ENCODE measurements at places on chromosomes 3 and 15.

DNA sequence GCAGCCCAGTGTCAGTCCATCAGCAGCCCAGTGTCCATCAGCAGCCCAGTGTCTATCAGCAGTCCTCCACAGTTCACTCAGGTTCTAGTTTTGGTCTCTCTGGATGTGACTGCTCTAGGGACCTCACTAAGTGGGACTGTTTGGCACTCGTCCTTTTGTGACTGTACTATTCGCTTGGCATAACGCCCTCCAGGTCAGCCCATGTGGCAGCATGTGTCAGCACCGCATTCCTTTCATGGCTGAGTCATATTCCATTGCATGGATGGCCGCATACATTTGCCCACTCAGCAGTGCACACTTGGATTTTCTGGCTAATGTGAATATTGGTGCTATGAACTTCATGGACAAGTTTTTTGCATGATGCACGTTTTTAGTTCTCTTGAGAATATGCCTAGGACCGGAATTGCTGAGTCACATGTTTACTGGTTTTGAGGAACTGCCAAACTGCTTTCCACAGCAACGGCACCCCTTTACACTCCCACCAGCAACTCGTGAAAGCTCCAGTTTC is 16.4 kb downstream of the CHST13 start:
- DNase-seq, result no peak

GRCh38 chr3:10743366-10744097 is 72.5 kb upstream of the SLC6A11 start:
- DNase-seq, result no peak

- DNase-seq, result no peak
Measured at GRCh38 chr3:52205727-52206372, 7.9 kb downstream of the ALAS1 start.

DNA sequence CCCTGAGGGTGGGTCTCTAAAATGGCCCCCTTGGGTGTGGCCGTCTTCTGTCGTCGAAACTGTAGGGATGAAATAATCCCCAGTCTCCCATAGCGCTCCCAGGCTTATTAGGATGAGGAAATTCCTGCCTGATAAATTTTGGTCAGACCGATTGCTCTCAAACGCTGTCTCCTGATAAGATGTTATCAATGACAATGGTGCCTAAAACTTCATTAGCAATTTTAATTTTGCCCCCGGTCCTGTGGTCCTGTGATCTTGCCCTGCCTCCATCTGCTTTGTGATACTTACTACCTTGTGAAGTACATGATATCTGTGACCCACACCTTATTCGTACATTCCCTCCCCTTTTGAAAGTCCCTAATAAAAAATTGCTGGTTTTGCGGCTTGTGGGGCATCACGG is 5.1 kb upstream of the RAB7A start:
- DNase-seq, result no peak

DNA sequence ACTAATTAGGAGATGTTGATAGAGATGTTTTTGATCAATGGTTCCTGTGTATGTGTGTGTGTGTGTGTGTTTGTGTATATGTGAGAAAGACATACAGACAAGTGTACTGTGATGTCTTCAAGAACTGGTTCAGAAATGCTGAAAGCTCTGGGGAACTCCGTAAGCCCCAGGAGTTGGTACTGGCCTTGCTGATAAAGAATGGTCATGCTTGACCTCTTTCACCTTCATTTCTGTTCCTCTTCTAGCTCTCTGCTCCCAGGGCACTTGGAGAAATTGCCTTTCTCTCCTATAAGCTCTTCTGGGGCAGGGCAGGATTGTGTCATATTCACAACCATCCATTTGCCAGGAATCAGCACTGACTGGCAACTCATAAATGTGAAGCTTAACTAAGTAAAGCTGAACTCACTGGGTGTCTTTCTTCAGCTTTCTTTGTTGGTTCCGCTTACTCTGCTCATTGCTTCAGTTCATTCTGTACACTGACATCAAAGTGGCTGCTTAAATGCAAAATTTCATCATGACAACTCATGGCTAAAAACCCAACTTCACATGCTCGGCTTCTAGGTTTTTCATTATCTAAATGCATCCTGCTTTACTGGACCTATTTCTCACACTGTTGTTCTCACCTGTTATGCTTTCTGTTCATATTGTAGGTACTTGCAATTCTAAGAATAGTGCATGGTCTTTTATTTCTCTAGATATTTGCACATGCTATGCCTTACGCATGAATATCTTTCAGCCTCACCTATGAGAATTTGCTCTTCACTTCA is 162.1 kb upstream of the LYSMD4 start:
- DNase-seq, result no peak

DNA sequence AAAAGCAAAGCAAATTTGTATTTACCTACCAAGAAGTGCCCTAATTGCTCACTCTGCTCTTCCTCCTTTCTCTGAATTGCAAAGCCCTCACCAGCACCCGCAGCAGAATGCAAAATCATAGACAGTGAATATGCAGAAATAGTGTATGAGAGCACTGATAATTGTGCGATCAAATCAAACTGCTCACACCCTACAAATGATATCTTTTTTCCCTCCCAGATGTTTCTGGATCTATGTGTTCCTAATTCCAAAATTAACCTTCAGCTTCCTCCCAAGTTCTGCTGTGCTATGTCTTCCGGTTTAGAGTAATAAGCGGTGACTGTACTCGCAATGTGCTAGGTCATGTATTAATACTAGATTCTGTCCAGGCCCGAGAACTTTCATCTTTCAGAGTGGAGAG is 3.4 kb downstream of the GHSR start:
- no peak for DNase-seq

DNA sequence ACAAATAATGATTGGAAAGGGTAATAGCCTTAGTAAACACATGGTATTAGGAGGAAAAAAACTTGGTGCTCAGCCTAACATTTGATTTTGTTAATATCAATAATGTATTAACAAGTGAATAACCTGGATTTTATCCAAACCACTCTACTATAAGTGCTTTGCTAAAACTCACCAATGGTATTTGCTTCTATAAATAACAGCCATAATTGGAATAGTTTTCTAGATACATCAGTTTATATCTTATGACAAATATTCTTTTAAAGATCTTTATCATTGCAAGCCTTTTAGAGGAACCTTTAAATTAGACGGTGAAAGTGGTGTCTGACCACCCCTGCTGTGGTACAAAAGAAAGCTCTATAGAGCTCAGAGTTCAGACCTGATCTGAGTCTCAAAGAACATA is 123.9 kb downstream of the SHOX2 start:
- no peak for DNase-seq

DNA sequence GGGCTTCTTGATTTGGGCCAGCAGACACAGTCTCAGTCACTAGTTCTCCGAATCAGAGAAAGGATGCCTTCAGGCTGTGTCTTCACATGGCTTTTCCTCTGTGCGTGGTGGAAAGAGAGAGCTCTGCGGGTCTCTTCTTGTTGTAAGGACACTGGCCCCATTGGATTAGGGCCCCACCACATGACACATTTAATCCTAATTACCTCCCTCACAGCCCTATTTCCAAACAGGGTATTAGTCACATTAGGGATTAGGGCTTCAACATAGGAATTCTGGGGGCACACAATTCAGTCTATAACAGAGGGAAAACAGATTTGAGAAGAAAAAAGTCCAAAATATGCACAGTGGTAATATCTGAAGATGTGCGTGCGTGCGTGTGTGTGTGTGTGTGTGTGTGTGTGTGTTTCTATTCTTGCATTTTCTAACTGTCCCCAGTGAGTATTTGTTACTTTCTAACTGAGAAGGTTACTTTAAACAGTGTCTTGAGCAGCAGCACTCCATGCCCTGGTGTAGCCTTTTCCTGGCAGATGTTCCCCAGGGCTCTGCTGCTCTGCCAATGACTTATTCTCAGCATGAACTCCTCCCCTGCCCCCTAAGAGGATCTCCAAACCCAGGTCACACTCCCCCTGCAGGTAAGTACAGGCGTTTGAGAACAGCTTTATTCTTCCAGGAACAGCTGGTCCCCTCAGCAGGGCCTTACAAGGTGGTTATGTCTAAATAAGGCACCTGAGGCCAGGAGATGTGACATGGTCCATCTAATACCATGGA is 72.9 kb downstream of the RPL39L start:
- peak; percentile 54 for DNase-seq

GRCh38 chr3:54131890-54132289 is 9.5 kb downstream of the CACNA2D3 start:
- no peak for DNase-seq

DNA sequence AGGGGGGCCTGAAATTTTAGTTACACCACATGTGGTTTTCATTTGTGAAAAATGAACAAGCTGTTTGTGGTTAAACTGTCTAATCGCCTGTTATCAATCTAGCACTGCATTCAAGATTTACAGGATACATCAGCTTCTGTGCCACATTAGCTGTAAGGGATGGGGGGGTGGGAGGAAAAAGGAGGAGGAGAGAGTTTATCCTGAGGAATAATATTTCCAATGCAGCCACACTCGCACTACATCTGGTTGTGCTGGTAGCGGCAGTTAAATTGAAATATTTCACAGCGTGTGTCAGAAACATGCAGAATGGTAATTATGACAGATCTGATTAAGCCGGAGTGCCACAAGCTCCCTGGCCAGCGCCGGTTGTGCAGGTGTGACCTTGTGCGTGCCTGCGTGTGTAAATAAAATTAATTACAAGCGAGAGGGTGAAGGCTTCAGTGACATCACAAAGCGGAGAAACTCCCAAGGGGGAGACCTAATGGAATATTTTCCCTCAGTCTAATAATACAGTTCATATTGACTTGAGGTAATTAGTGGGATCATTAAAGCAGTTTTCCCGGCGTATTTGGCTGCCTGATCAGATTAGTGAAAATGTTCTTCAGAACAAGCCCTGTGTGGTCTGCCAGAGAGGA is 55.5 kb downstream of the SATB1 start:
- DNase-seq, result no peak

GRCh38 chr3:52490939-52491526 is 4.1 kb upstream of the STAB1 start:
- no peak for DNase-seq

GRCh38 chr15:66936861-66937582 is 128.4 kb upstream of the SMAD3 start:
- no peak for DNase-seq

DNA sequence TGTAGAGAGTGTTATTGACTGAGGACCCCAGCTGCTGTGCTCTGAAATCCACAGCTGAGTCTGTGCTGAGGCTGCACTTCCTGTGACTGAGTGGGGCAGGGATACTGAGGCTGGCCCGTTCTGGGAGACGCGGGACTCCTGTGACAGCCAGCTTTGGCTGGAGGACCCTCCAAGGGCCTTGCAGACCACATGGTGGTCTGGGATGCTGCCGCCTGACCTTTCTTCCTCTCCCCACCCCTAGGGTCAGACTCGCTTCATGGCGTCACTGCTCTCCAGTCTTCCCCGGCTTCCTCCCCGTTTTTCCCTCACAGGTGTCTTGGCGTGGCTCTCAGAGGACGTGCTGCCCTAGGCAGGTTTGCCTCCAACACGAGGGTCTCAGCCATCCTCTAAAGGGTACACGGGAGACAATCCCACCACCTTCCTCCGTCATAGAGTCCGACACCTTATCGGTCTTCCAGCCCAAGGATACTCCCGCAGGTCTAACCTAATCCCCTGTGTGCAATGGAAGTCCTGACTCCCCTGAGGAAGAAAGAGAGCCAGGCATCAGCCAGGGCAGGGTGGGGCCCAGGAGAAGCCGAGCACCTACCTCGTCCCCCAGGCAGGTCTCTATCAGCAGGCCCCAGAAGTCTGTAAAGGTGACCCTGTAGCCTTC is 19.9 kb upstream of the EHD4 start:
- DNase-seq, result no peak

DNA sequence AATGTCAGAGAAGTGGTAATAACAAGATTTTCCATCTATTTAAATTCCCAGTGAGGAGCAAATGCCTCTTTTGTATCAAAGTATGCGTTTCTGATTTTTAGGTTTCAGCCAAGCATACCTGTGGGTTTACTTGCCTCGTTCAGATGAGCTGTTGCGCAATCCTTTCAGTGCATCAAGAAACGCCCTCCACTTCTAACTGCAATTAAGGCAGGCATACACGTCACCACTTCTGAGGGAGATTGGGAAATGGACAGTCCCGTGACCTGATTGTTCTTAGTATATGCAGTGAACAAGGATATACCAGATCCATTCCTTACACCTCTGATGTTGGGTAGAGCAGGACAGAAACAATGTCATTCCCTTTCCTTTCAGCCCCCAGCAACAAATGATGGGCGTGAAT is 219.0 kb downstream of the ITPR1 start:
- DNase-seq, result no peak

DNA sequence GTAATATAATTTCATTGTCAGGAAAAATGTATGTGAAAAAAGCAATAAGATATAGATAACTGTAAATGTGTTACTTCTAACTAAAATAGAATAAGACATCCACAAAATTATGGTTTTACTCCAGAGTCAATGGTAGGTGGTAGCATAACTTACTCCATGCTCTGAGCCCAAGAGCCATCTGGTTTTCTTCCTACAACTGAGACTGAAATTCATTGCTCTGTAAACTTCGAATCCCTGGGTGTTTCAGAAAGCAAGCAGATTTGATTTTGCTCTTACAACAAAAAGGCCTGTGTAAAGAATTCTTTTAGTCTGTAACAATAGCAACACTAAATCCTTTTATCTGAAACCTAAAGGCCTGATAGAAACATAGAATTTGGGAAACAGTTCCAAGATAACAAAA is 805.9 kb downstream of the AGBL1 start:
- no peak for DNase-seq

DNA sequence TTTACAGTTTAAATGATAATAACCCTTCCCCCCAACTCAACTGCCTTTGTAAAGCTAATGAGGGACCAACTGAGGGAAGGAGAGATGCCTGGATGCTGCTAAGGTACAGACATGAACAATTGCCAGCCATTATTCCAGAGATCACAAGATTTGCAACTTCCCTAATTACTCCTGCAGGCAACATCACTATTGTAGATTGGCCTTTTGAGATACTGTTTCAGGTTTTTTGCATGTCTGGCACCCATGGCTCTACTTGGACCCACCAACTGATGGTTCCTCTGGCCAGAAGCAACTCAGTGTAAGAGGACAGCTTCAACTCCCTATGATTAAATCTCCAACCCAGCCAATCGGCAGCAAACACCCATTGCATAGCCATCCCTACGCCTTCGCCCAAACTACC is 478.7 kb downstream of the FHIT start:
- DNase-seq, result no peak

- DNase-seq, result no peak
Measured at GRCh38 chr15:64213646-64214045, 50.8 kb upstream of the PPIB start.

DNA sequence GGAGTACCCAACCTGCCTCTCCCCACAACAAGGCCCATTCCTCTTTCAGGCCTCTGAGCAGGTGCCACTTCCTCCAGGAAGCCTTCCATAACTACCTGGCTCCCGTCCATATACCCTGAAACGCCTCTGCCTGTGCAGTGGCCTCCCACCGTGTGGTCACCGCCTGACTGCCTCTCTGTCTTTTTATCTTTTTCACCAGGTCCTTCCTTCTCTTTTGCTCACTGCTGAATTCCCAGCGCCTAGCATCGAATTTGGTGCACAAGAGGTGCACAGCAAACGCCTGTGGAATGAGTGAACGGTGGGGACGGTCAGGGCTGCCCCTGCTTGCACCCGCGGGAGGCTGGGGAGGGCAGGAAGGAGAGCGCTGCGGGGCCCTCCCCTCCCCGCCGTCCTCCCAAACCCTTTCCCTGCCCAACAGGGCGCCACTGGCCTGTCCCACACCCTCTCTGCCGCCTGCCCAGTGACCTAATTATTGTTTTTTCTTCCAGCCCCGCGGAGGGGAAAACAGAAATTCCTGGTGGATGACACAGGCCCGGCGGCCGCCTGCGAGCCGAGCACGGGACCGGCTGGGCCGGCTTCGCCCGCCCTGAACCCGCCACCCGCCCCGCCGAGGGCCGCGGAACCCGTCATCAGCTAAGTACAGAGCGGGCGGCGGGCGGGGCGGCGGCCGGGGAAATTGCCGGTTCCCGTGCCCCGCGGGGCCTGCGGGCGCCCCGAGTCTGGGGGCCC is 140.1 kb downstream of the SMAD6 start:
- DNase-seq, result no peak
